GM20000 (cell line): ENCODE measurements at places on chromosomes 7 and 10.

DNA sequence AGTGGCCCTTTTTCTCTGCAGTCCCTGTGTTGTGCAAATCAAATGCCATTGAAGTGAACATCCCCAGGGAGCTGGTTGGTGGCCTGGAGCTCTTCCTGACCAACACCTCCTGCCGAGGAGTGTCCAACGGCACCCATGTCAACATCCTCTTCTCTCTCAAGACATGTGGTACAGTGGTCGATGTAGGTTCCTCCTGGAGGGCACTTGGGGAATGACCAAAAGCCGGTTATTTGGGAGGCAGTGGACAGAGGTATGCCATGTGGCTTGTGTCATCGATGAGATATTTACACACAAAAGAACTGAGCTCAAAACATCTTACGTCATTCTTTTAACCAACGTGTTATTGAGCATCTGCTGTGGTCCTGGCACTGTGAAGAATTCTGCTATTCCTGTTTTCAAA is 19.7 kb downstream of the OIT3 start:
- no peak for DNase-seq

DNA sequence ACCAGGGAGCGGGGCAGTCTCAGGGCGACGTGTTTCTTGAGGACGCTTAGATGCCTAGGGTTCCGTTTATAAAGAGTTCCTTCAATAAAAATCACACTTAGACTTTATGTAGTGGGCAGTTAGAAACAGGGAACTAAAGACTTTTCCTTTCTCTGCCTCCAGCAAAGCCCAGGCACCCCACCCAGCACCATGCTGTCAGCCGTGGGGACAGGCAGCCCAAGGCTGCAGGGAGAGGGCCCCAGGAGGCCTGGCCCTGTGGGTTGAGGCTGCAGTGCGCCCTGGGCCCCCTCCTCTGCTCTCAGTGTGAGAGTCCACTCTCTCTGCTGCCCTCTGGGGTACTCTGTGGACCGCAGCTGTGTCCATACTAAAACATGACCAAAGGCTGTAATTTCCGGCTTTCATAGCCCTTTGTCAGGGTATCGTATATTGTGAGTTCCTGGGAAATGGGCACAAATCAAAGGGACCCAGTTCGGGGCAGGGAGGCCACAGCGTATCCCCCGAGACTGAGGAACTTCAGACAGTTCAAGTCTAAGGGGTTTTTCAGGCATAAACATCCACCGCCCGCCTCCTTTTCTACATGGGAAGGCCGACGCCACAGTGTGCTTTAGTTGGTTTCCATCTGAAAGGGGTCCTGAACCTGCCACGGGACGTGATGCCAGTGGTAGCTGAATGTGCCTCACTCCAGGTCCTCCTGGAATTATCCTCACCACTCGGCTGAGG is 59.7 kb downstream of the DNAJB6 start:
- DNase-seq, result no peak

DNA sequence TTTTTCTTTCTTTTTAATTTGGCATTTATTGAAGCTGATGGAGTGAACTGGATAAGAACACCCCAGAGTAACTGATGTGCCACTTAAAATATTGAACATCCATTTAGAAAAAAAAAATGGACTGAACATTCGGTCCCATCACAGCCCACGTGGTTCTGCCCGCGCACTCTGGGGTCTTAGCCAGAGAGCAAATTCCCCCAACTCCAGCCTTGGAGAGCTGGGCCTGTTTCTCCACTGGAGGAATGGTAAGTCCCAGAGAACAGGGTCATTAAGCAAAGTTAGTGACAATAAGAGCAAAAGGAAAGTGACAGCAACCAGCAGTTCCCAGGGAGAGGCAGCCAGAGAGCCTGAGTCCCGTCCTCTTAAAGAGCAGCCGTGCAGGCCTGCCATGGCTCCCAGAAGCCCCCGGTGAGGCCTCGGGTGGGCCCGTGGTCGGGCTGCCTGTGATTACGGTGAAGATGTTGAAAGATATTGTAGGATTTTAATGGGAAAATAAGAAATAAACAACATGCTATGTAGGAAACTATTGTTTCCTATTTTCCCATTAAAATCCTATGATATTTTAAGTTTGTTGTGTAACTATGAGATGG is 487.9 kb upstream of the MKI67 start:
- DNase-seq, result no peak

- no peak for DNase-seq
Measured at GRCh38 chr10:94286901-94287300, 75.8 kb downstream of the NOC3L start.

DNA sequence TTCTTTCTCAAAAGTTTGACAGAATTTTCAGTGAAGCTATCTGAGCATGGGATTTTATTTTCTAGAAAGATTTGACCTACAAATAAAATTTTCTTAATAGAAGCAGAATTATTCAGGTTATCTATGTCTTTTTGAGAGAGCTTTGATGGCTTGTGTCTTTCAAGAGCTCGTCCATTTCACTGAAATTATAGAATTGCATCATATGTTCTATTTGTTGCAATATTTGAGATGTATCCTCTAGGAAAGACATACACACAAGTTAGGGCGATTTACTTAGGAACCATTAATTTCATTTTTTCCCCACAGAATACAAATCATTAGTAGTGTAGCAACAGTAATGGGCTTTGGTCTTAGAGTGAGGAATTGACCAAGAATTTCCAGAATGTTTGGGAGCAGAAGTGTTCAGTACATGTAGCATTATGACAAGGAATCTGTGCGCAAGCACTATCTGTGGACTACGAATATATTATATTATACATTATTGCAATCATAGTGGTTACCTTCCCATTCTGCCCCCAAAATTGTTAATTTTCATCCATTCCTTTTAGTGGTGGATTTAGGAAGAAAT is 12.8 kb upstream of the COL17A1 start:
- DNase-seq, result no peak

GRCh38 chr7:28532181-28532580 is 119.9 kb downstream of the CREB5 start:
- DNase-seq, result no peak

GRCh38 chr7:6056616-6057015 is 25.4 kb downstream of the ANKRD61 start:
- no peak for DNase-seq

- DNase-seq, result no peak
Measured at GRCh38 chr7:25059576-25059975, 65.5 kb downstream of the CYCS start.

DNA sequence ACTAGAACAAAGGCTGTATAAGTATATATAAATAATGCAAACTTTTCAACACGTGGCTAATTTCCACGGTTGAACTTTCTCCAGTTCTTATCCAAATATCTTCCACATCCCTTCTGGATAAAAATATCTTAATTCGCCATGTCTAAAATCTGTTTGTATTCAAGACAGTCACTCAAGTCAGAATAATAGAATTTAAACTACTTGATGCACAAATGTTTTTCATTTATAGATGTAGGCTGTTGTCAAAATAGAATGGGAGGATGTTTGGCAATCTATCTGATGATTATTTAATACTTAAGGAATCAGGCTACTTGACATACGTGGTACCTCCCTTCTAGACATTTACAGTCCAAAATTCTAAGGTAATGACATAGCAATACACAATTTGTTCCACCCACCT is 204.3 kb downstream of the TWIST1 start:
- no peak for DNase-seq

DNA sequence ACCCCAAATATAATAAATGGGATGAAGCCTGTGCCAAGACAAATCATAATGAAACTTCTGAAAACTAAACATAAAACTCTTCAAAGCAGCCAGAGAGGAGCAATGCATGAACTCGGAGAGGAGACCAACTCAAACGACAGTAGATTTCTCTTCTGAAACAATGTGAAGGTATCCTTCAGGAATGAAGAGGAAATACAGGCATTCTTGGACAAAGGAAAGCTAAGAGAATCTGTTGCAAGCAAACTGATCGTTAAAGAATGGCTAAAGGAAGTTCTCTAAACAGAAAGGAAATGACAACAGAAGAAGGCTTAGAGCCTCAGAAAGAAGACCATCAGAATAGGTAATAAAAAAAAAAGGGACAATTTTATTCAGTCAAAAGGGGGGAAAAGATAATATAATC is 6.6 kb downstream of the GNA12 start:
- DNase-seq, result no peak

- DNase-seq, result no peak
Measured at GRCh38 chr7:83808982-83809381, 160.0 kb upstream of the SEMA3E start.

DNA sequence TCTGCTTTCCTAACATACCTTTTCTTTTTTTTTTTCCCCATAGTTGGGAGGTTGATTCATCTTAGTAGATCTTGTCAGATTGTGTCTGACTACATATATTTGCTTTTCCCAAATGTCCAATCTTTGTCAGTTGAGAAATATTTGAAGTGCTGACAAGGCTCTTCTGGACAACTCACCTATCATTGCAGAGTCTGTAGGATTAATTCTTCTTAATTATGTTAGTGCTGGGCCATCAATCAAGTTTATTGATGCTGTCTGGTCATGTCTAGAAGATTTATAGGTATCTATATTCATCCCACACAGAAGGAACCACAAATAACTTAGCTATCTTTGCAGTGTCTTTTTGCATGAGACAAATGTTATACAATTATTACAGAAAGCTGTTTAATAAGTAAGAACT is 310.6 kb downstream of the ACTR3B start:
- DNase-seq, result no peak

GRCh38 chr7:47625861-47626715 is 44.2 kb upstream of the TNS3 start:
- no peak for DNase-seq

GRCh38 chr10:5585517-5586206 is 60.9 kb downstream of the CALML3 start:
- no peak for DNase-seq

DNA sequence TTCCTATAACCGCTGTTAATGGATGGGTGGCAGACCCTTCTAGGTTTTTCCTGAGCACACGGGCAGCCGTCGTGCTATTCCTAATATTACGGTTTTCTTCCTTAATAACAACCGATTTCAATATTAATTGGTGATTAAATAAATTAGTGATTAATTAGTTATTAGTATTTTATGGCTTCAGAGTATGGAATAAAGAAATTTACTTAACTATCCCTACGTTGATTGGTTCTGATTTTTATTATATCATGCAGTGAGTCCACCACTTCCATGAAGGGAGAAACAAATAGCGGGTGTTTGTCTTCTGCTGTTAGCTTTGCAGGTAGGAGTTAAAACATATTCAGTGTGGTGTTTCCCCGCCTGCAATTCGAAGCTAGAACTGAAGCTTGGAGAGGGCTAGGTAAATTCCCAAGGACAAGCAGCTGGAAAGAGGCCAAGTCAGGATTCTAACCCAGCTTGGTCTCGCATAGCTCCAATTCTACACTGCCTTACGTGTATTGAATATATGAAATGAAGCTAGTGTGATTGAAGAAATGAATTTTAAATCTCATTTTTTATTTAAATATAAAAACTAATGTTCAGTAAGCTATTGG is 928 bp upstream of the CSTF2T start:
- DNase-seq, result no peak

GRCh38 chr7:117116211-117116610 is 162.9 kb downstream of the ST7 start:
- no peak for DNase-seq

GRCh38 chr10:29253690-29254029 is 35.2 kb upstream of the LYZL1 start:
- DNase-seq, result no peak

- DNase-seq, result no peak
Measured at GRCh38 chr10:123496375-123496774, 169.8 kb upstream of the GPR26 start.

DNA sequence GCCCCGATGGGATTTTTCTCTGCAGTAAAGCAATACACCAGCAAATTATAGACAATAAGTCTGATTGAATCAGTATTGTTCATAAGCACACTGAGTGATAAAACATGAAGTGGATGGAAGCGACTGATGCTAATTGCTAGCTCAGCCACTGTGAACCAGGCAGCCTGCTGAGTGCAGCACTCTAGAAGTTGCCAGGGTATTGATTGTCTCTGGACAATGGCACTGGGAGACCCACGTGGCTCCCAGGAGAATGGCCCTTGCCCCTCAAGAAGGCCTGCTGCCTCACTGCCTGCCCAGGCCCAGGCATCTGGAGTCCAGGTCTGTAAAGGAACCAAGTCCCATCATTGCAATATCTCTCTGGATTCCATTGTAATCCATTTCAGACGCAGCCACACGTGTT is 80.4 kb upstream of the TCERG1L start:
- no peak for DNase-seq

DNA sequence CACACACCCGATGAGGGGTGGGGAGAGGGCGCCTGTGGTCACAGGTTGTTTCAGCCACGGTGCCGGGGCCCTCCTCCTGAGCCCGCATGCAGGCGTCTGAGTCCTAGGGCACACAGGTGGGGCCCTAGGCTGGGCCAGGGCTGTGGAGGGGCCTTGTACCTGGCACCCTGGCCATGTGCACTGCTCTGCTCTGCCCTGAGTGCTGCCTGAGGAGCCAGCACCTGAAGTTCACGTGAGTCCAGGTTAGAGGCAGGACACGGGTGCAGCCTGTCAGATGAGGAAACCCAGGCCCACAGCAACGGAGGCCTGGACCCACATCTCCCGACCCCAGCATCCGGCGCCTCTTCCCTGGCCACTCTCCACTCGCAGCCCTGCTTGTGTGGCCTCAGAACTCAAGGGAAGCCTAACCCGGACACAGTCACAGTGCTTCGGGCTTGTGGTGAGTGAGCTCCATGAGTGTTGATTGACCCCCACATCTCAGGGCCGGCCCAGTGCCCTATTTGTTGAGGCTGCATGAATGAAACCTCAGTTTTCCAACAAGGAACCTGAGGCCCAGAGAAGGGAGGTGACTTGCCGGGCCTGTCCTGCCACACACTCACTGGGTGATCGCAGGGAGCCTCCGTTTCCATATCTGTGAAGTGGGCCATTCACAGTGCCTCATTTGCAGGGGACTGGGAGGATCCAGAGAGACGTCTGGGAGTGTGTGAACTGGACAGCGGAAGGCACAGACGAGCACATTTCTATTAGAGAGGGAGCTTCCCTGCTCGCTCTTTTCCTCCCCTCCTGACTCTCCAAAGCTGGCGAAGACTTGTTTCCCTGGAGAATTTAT is 39.6 kb downstream of the PPIF start:
- DNase-seq, result no peak

DNA sequence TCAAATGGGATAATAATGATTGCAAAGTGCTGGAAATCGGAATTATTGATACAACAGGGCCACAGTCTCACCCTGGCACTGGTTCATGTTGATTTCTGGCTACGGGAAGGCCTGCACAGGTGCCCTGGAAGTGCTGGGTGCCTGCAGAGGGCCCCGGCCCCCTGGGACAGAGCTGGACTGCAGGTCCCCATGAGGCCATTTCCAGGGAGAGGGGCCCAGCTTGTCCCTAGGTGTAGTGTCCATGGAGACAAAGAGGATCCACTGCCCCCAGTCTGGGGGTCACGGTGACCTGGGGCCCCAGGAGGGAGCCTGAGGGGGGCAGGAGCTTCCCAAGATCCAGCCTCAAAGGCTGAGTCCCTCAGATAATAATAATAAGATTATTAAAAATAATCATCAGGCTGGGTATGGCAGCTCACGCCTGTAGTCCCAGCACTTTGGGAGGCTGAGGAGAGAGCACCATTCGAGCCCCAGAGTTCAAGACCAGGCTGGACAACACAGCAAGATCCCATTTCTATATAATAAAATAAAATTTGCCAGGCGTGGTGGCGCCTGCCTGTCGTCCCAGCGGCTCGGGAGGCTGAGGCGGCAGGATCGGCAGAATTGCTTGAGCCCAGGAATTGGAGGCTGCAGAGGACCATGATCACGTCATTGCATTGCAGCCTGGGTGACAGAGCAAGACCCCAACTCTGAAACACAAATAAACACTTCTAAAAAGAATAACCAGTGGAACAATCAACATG is 98.1 kb downstream of the MICALL2 start:
- DNase-seq, result no peak

GRCh38 chr10:97851341-97852001 is 1.8 kb downstream of the GOLGA7B start:
- no peak for DNase-seq
